Epithelial cell of esophagus (primary cell): ENCODE measurements at places on chromosomes 1 and 21.

GRCh38 chr1:227729881-227730629, 5.0 kb downstream of the JMJD4 start:
- DNase-seq: peak; percentile 65

- peak; percentile 22 for DNase-seq
Observed at GRCh38 chr1:226185141-226186036, 1.2 kb downstream of the ACBD3 start.

- DNase-seq: no peak
Observed at GRCh38 chr21:46115441-46116188, 17.7 kb downstream of the COL6A2 start.

- no peak for DNase-seq
Observed at GRCh38 chr1:47866601-47867437, 130.4 kb downstream of the TRABD2B start.

GRCh38 chr1:24952413-24952841, 22.4 kb upstream of the RUNX3 start:
- no peak for DNase-seq

DNA sequence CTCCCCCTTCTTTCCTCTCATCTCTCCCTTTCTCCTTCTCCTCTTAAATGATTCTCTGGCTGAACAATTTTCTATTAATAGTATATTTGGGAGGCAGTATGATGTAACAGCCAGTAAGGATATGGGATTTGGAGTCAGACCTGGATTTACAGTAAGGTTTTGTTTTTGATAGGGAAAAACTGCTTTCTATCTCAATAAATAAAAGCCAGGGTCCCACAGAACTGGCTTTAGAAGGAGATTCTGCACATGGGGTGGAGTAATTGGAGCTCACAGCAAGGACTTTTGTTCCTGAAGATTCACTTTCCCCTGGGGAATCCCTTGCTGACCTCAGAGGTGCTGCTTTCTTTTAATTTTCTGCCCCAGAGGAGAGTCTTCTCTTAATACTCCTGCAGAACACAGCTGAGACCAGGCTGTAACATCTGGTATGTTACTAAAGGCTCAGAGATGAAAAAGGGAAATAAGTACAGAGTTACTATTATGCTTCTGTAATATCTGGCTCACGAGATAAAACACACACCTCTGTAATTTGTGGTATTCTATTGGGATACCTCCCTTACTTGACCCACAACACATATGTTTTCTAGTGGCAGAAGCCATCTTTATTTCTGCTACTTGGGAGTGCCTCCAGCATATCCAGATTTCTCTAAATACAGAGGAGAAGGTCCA, 13.4 kb downstream of the EPB41 start:
- DNase-seq: no peak

DNA sequence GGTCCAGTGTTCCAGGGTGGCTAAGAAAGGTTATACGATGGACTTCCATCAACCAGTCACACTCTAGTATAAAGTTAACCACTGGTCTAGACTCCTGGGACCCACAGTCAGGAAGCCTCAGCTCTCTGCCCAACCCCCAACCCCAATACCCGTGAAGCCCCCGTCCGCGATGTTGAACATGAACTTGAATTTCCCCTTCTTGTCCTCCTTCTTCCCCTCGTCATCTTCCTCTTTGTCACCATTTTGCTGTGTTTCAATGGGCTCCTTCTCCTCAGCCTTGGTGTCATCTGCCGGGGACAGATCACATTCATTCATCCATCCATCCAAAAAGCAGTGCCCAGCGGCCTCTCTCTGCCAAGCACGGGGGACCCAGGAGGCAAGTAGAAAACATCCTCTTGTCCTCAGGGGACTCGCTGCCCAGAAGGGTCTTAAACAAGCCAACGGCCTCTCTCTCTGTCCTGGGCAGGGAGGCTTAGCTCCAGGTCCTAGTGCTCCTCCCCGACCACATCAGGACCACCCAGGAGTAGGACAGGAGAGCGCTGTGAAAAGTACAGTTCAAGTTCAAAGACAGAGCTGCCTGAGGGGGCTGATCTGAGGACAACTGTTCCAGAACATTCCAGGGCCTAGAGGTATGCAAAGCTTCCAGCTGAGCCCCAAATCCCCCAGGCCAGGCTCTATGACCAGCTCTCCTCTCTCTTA, 66.5 kb downstream of the KCNAB2 start:
- DNase-seq: no peak

- peak; percentile 95 for DNase-seq
Observed at GRCh38 chr1:235075048-235075776, 53.4 kb downstream of the TOMM20 start.

DNA sequence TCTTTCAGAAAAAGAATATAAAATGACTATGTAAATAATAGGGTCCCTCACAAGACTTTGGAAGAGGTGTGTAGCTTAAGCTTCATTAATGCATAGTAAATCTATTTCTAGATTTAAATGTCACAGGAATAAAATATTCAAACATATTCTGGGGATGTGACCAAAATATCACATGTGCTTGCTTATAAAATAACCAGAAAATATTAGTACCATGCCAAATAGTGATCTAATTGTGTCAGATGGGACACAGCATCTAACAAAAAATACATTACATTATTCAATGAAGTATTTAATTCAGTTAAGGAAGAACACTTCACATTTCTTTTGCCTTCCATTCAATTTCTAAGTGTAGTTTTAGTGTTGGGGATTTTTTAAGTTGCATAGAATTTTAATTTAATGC, 179.5 kb downstream of the LRRC40 start:
- no peak for DNase-seq

DNA sequence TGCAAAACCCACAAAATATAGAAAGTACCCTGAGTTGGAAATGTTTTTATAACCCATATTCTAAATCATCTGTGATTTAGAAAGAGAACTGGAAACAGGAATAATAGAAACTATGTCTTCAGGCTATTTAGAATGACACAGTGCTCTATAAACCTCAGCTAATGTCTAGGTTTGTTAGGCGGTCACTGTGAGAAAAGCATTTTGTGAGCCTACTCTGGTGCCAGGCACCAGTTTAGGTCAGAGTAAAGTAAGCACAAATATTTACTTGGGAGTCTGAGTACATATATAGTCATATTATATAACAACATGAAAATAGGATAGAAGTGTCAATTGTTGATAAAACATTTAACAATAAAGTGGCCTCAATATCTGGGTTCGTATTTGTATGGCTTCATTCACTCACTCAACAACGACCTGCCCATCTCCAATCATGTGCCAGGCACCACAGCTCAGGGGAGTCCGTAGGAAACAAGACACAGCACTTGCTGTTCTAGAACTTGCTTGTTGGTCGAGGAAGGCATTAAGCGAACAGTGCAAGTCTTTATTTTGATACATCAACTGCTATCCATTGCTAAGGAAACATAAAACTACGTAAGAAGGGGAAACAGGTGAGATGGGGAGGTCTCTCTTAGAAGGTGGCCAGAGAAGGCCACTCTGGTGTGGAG, 37.2 kb downstream of the GNB1 start:
- no peak for DNase-seq

DNA sequence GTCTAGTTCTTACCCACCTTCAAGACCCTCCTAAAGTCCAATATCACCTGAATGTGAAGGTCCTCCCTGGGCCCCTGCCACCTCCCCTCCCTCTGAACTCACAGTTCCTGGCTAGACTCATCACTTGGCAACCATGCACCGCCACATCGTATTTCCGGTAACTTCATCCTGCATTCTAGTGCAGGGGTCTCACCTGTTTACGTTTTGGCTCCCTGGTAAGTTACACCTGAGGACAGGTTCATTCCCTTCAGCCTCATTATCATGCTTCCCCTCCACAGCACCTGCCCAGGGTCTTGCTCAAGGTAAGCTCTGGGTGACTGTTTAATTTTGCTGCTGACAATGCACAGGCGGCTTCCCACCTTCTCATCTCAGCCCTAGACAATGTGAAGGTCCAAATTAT, 93.1 kb downstream of the MIS18A start:
- DNase-seq: no peak

DNA sequence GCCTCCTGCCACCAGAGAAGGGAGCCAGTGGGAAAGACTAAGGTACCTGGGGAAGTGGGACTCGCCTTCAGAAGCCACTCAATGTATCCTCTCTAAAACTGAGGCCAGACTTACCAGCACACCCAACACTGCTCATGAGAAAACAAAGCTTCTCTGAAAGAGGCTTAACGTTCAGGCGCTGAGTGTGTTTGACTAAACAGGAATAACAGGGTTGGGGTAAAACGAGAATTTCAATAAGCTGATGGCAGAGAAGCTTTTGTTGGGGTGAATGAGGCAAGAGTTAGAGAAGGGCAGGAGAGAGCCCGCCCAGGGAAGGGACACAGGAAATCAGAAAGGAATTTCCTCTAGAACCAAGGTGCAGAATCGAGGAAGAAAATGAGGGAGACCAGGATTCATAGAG, 1.7 kb upstream of the SPRR3 start:
- DNase-seq: peak; percentile 78

DNA sequence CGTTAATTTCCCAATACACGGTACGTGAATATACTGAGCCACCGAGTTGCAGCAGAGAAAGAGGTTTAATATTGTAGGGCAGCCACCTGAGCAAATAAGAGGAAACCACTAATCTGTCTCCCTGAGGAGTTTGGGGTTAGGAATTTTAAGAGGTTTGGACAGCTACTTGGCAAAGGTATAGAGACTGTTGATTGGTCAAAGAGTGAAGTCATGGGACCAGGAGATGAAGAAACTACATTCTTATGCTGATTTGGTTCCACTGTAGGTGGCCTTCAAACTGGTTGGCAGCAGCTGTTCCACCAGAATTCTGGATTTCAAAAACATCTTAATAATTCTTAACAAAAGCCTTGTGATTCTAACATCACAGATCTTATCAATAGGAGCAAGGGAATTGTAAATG, 485.4 kb upstream of the PRMT6 start:
- DNase-seq: no peak

GRCh38 chr1:59165353-59165752, 131.5 kb upstream of the FGGY start:
- DNase-seq: no peak

GRCh38 chr1:68799096-68799495, 302.2 kb upstream of the DEPDC1 start:
- DNase-seq: no peak

DNA sequence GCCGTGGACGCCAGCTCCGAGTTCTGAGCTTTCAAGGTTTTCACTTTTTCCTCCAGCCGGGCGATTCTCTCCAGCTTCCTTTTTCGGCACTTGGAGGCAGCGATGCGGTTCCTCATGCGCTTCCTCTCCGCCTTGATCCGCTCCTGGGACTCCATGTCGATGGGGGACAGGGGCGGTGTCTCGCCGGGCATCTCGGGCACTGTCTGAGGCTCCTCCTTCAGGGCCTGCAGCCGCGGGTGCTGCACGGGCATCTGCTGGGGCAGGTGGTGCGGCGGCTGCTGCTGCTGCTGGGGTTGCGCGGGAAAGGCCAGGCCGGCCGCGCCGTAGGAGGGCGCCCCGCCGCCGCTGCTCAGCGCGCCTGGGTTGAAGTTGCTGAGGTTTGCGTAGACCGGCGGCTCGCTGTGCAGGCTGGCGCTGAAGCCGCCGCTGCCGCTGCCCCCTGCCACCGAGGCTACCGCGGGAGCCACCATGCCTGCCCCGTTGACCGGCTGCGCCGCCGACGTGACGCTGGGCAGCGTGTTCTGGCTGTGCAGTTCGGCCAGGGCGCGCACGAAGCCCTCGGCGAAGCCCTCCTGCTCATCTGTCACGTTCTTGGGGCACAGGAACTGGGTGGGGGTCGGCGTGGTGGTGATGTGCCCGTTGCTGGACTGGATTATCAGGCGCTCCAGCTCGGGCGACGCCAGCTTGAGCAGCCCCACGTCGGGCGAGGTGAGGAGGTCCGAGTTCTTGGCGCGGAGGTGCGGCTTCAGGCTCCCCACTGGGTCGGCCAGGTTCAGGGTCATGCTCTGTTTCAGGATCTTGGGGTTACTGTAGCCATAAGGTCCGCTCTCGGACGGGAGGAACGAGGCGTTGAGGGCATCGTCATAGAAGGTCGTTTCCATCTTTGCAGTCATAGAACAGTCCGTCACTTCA, 1.4 kb downstream of the JUN start:
- peak; percentile 34 for DNase-seq

DNA sequence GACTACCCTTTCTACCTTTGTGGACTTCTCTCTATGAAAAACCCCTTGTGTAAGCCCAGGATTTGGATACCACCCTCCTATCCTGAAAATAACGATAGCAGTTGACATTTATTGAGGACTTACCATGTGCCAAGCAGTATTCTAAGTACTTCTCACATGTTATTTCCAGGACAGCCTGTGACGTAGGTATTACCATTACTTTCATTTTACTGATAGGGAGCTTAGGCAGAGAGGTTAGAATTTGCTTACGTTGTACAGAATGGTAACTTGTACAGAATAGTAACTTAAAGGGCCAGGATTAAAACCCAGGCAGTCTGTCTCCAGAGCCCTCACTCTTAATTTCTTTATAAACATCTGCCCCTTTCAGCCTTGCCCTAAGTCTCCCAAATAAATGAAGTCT, 138.3 kb downstream of the NTMT2 start:
- no peak for DNase-seq

GRCh38 chr1:15876357-15877055, 29.0 kb downstream of the SPEN start:
- DNase-seq: peak; percentile 18

- DNase-seq: peak; percentile 2
Observed at GRCh38 chr1:52502789-52503188, 50.1 kb downstream of the TUT4 start.

DNA sequence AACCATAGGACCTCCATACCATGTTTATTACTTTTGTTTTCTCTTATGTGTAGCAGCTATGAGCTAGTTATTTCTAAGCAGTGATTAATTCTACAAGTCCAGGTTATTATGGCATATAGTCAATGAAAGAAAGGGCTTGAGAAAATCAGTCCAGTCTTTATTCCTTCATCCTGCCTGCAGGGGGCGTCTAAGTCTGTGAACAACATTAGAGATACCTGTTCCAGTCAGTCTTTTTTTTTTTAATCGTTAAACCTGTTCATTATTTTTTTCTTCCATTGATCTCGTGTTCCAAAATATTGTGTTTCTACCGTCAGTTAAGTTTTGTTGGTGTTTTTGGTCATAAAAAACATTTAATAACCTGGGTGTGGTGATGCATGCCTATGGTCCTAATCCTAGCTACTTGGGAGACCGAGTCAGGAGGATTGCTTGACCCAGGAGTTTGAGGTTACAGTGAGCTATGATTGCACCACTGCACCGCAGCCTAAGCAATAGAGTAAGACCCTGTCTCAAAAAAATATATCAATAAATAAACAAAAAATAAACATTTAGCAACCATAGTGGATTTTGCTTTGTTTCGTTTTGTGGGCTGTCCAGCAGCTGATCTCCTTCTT, 29.4 kb upstream of the CD2 start:
- DNase-seq: peak; percentile 80

GRCh38 chr1:45170151-45170742, 36.2 kb downstream of the ZSWIM5 start:
- no peak for DNase-seq
